ENCODE measurements at places on chromosomes 1 and 21.

DNA sequence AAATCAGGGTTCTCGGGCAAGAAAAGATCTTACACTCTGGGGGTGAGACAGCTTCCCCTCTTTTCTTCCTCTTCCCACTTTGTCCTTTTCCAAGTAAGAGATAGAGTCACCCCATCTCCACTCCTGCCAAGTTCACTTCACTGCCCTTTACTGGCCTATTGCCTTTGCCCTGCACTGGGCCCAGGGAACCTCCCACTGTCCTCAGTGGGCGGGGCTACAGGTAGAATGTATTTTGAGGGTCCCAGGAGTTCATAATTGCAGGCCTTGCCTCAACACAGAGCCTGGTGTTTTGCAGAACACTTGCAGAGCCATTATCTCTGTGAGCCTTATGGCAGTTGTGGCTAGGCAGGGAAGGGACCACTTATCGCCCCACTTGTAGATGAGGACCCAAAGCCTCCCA is 3.3 kb downstream of the AMPD2 start:
- no peak for DNase-seq

- no peak for DNase-seq
Observed at GRCh38 chr1:81617308-81617967, 183.3 kb upstream of the ADGRL2 start.

DNA sequence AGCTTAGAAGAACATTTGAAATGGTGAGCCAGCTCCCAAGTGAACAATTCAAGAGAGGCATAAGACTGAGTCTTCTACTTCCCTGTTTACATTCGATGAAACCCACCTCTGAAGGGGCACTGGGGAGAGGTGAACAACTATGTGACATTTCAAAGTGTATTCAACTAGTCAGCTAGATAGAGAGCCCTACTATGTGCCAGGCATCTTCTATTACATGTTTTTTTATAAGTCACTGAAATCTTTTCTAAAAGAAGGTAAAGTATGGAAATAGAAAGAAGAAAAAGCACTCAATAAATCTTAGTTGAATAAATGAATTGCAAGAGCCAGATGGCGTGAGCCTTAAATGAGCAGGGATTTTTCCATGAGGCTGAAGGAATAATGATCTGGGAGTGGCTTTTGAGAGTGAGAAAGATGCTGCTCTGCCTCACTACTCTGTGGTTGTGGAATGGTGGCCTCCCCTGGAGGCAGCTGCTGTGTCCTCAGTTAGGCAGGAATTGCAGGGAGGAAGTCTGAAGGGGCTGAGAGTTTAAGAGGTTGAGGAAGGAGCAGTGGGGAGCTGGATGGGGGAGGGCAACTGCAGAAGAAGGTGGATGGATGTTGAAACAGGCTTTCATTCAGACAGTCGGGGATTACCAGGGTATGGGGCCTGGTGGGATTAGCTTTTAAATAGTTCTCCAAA is 10.4 kb upstream of the PTPRF start:
- DNase-seq = no peak

DNA sequence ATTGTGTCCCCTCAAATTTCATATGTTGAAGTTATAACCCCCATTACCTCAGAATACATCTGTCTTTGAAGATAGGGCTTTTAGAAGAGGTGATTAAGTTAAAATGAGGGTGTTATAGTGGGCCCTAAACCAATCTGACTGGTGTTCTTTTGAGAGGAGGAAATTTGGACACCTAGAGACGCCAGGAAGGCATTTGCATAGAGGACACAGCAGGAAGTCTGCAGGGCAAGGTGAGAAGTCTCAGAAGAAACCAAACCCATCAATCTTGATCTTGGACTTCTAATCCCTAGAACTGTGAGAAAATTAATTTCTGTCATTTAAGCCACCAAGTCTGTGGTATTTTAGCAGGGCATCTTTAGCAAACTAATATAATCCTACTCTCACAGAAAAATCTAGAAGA is 13.0 kb downstream of the GOLPH3L start:
- DNase-seq = peak; percentile 16

DNA sequence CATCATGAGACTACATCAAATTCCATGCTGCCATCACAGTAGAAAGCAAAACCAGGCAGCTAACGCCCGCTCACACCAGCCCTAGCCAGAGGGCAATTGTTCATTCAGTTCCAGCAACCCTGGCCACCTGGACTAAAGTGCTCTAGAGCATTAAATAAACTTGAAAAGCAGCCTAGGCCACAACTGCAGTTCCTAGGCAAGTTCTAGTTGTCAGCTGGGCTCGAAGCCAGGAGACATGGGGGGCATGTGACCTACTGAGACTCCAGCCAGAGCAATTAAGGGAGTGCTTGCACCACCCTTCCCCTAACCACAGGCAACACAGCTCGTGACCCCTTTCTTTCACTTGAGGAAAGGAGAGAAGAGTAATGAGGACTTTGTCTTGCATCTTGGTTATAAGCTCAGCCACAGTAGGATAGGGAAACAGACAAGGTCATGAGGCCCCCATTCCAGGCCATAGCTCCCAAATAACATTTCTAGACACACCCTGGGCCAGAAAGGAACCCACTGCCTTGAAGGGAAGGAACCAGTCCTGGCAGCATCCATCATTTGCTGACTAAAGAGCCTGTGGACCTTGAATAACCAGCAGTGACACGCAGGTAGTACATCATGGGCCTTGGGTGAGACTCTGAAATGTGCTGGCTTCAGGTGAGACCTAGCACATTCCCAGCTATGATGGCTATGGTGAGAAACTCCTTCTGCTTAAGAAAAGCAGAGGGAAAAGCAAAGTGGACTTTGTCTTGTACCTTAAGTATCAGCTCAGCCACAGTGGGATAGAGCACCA is 77.0 kb downstream of the ZZZ3 start:
- DNase-seq = no peak

DNA sequence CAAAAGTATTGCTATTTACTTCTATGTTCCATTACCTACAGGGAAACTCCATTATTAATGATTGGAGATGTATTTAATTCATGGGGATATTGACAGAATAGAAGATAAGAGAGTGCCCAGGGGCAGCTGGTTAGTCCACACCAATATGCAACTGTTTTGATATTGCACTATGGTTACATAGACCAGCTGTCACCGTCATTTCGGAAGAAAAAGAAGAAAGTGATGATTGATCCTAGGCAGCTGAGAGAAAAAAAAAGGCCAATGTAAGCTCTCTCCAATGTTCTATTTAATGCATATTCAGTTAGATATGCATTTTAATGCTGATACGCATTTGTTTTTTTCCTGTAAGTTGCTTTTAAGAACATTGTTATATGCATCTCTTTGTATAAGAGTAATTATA is 1367.2 kb downstream of the KCNT2 start:
- no peak for DNase-seq

DNA sequence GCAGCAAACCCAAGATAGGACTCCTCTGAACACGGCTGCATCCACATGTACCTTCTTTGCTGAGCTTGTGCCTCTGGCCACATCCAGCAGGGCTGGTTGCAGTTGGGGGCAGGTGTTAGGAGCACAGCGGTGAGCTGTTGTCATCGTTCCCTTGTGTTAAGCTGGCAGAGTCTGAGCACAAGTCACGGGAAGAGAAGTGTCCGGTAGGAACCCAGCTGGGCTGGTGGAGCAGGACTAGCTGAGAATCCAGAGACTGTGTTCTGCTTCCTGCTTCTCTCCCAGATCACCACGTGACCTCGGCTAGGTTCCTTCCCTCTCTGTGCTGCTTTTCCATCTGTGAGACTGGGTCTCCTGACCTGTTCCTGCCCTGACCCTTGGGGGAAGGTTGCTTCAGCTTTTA is 105.1 kb downstream of the PCBP3 start:
- no peak for DNase-seq

DNA sequence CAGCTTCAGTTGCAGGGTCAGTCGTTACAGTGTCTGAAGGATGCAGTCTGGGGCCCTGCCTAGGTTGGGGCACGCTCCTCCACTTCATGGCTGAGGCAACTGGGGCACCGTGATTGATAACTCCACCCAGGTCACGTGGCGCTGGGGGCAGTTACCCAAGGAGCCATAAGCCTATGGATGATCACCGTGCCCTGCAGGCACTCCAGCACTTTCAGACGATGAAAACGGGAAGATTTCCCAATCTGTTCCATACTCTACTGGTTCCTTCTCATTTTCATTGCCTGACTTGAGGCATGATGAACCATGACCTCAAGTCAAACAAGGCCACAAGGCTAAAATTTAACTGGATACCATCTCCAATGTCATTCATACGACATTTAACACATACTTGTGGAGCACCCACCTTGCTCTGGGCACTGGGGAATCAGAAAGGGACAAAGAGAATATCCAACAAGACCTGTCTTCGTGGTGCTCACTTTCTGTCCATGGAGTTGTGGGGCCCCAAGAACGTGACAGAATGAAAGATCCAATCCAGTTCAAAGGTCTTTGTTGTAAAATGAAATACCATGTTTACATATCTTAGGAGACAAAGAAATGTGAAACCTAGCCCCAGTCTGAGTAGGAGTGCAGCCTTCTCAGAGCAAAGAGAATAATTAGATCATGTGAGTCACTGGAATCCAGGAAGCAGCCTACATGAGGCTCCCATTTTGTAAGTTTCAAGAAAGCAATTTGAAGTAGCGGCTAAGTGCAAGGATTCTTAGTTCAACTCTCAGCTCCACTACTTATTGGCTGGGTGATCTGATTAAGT is 39.4 kb upstream of the SPOCD1 start:
- no peak for DNase-seq

- DNase-seq = no peak
Observed at GRCh38 chr1:2433936-2434655, 21.7 kb upstream of the PEX10 start.

- DNase-seq = no peak
Observed at GRCh38 chr1:204340081-204340889, 19.4 kb downstream of the PLEKHA6 start.
